WERI-Rb-1 (cell line): ENCODE measurements at places on chromosomes 13 and 19.

DNA sequence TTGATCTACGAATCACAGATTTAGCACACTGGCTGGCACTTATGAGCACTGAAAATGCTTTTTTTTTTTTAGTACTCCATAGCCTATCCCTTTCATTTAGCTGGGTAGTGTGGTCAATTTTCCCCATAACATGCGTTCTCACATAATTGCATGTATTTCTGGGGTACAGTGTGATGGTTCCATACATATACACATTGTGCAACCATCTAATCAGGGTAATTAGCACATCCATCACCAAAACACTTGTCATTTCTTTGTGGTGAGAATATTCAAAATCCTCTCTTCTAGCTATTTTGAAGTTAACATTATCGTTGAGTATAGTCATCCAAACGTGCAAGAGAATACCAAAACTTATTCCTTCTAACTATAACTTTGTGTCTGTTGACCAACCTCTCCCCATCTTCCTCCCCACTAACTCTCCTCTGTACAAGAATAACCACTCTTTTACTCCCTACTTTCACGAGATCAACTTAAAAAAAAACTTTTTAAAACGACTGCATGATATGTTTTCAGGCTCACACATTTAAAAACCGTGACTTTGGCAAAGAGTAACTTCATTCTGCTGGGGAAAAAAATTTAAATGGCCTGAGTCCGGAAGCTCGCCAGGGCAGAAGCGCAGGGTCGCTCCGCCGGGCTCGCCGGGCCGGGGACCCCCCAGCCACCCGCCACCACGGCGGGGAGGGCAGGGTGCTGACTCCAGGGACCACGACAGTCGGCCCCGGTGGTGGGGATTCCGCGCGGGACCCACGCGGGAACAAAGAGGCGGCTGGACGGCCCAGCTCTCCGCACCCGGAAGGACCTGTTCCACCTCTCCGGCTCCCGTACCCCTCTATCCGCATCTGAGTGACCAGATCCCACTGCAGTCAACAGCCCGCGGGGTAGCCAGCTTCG lies 868 bp upstream of the UBAC2 start:
- no peak for DNase-seq

- DNase-seq, result no peak
Measured at GRCh38 chr13:87280139-87280538, 391.0 kb upstream of the SLITRK5 start.

DNA sequence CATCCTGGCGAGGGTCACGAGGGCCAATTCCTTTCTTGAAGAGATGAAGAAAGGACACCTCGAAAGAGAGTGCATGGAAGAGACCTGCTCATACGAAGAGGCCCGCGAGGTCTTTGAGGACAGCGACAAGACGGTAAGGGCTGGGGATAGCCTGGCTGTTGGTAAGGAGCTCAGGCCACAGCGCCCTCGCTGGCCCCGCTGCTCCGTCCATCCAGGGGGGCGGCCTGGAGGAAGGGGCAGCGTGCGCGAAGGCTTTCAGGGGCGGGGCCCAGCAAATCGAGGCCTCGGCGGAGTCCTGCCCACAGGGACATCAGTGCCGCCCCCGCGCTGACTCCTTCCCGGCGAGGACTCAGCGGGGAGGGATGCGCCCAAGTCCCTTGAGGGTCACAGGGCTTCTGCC lies 6.9 kb downstream of the F10 start:
- DNase-seq, result peak; percentile 7

GRCh38 chr19:50702158-50702870 lies 17.3 kb downstream of the SHANK1 start:
- no peak for DNase-seq

DNA sequence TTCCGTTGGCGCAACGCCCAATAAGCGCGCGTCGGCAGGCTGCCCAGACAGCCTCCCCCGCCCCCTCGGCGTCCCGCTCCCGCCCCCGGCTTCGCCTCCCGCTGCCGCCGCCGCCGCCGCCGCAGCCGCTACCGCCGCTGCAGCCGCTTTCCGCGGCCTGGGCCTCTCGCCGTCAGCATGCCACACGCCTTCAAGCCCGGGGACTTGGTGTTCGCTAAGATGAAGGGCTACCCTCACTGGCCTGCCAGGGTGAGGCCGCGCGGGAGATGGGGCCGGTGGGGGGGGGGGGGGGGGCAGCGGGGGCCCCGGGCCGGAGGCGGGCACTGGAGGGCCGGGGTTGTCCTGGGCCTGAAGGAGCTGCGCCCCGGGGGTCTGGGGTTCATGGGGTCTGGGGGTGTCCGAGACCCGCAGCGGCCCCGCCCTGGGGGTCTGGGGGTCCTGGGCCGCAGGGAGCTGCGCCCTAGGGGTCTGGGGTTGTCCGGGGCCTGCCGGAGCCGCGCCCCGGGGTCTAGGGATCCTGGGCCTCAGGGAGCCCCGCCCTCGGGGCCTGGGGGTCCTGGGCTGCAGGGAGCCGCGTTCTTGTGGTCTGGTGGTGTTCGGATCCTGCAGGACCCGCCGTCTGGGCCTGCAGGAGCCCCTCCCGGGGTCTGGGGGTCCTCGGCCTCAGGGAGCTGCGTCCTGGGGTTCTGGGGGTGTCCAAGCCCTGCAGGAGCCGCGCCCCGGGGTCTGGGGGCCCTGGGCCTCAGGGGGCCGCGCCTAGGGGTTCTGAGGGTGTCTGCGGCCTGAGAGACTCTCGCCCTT lies at the start of gene HDGFL2:
HDGFL2 (plus strand) TSS at position 124 of the 801 bp plus-strand sequence; CDS start at position 178, 54 bp downstream.
- no peak for DNase-seq

DNA sequence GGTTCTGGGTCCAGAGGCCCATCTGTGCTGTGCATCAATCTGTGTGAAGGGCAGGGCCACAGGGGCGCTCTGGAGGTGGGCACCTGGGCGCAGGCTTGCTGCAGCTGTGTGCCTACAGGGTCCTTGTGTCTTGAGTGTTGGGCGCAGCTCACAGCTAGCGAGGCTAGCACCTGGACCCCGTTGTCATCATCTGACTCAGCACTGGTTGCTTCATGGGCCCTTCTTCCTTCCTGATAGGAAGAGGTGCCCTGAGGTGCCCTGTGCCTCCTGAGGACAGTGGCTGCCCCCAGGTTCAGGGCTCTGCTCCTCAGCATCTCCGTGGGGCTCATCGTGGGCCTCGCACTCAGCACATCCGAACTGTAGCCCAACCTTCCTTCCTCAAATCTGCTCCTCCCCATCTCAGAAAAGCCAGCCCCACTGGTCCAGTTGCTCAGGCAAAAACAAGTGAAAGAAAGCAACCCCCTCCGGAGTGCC lies 54.8 kb downstream of the GATAD2A start:
- DNase-seq, result no peak

DNA sequence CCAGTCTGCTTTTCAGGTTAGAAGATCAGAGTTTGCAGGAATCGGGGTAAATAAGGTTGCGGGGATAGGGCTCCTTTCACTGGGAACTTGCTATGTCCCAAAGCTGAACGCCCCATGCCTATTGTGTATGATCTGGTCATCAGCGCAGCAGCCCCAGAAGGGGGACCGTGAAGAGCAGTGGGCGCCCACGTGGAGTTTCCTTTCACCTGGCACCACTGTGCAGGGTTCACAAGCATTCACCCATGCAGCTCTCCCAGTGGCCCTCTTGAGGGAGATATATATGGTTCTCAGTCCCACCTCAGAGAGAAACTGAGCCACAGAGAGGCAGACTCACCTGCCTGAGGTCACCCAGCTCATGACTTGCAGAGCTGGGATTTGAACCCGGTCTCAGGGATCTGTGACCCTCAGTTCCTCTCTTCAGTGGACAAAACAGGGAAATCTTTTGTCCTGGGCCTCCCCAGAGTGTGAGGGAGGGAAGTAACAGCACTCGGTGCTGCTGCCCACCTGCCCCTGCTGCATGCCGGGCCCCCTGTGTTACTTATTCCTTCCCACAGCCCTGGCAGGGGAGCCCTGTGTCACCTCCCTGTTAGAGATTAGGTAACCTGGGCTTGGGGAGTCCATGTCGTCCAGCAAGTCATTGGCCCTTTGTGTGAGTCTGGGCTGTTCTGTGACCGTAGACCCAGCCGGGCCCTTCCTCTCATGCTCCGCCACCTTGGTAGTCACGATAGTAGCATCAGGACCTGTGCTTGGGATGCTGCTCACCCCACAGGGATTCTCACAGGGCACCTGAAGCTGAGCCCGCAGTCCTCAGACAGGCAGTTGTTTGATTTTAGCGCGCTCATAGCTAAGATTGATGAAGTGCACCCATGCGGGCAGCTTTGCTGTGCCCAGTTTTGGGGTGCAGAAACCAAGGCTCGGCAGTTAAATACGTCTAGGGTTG lies 27.9 kb downstream of the PPP5C start:
- DNase-seq, result no peak

DNA sequence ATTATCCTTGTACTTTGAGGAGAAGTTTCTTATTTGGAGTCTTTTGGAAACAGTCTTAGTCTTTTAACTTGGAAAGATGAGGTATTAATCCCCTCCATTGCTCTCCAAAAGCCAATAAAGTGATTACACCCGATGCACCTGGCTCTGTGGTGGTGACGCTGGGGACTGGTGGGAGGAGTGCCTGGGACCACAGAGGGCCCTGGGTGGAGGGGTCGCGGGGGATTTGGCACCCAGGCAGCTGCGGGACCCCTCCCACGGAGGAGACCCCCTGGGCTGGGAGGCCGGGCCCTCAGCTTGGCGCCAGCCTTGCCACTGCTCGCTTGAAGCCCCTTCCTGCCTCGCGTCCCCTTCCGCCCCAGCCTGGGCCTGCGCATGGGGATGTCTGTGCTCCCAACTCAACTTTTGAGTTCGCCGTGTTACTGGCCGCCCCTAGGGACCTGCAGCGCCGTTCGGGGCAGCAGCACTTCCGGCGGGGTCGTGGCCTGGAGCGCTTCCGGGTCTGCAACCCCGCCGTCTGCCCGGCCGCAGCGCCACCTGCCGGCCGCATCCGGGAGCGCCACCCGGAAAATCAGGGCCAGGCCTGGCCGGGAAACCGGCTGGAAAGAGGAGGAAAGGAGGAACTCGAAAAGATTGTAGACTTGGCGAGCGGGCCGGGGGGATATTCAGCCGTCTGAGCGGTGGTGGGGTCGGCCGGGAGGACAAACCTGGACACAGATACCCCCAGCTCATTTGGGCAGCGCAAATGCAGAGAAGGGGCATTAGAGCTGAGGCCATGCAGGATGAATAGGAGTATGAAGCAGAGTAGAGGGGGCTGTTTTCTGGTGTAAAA lies 8.4 kb downstream of the PEAK3 start:
- DNase-seq, result peak; percentile 89

- no peak for DNase-seq
Measured at GRCh38 chr13:91627952-91628739, 229.7 kb downstream of the GPC5 start.
